ENCODE measurements at places on chromosomes 1 and 21.

DNA sequence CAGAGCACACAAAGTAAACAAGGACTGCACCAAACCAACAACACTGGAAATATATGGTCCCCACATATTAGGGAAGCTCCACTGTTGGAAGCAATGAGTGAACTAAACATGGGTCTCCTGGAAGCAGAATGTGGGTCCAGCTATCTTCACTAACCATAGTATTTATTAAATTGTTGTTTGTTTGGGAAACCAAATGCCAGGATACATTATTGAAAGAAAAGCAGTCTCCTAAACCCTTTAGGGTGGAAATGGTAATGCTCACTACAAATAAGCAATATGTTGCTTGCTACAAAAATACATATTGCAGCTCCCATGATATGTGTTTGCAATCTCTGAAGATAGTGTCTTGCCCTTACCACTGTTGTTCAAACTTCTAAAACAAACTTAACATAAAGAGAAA is 2.2 kb downstream of the NEGR1 start:
- H3K27ac ChIP-seq = no peak overlapping the region
- DNase-seq = no peak
- H3K36me3 ChIP-seq = no peaks in the 10 kb centered on the region
- no peaks in the 10 kb centered on the region for H3K27me3 ChIP-seq

GRCh38 chr21:46154955-46155513 is 345 bp downstream of the FTCD start:
- H3K27me3 ChIP-seq = no peaks in the 10 kb centered on the region
- peaks cover 2% of the 10 kb centered on the region for H3K4me1 ChIP-seq
- DNase-seq = no peak
- no peak overlapping the region for H3K27ac ChIP-seq
- no peaks in the 10 kb centered on the region for H3K36me3 ChIP-seq

DNA sequence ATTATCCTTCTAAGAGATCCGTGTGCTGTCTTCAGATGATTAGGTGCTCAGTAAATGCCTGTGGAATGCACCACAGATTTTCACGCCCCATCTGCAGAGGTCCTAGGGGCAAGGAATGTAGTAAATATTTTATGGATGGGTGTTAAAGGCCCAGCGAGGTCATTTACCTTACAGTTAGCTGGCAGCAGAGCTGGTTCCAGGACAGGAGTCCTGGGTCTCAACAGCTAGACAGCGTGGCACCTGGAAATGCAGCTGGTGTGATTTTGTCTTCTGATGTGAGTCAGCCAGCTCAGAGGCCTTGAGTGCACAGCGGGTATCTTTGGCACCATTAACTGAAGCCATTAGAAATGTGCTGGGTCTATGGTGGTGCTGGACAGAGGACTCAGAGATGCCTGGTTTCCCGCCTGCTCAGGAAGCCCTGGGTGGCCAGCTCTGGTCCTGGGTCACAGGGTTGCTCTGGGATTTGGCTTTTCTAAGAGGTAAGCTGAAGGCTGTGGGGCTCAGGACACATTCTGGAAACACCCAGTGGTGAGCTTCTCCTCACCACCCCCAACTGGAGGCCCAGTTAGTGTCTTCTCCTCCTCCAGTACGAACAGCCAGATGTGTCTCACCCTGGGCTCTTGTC is 65.5 kb downstream of the DDX20 start:
- H3K27ac ChIP-seq = no peak overlapping the region
- no peaks in the 10 kb centered on the region for H3K36me3 ChIP-seq
- H3K4me3 ChIP-seq = no peak overlapping the region
- H3K4me1 ChIP-seq = no peaks in the 10 kb centered on the region

DNA sequence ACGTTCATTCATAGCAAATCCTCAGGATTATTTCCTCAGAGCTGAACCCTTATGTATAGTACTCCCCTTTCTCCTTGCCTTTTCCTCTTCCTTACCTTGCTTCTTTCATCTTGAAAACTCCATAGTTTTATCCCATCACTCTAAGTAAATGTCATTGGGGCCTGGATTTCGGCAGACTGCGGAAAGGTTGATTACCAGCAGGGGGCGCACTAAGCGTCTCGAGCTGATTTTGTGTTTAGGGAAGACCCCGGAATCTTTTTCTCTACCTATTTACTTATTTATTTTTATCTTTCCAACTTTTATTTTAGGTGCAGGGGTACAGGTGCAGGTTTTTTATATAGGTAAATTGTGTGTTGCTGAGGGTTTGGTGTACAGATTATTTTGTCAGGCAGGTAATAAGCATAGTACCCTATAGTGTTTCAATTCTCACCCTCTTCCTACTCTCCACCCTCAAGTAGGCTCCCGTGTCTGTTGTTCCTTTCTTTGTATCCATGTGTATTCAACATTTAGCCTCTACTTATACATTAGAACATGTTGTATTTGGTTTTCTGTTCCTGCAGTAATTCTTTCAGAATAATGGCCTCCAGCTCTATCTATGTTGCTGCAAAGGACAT is 11.4 kb upstream of the MTARC1 start:
- H3K4me1 ChIP-seq = no peaks in the 10 kb centered on the region
- H3K4me3 ChIP-seq = no peak overlapping the region
- no peaks in the 10 kb centered on the region for H3K27me3 ChIP-seq
- peaks cover under 1% of the 10 kb centered on the region for H3K36me3 ChIP-seq
- no peak overlapping the region for H3K27ac ChIP-seq
- no peak for DNase-seq

GRCh38 chr1:39196244-39197215 is 8.0 kb upstream of the MACF1 start:
- peak; percentile 50 for DNase-seq
- H3K36me3 ChIP-seq = no peaks in the 10 kb centered on the region
- peaks cover 18% of the 10 kb centered on the region for H3K4me1 ChIP-seq
- no peaks in the 10 kb centered on the region for H3K27me3 ChIP-seq
- no peak overlapping the region for H3K4me3 ChIP-seq

DNA sequence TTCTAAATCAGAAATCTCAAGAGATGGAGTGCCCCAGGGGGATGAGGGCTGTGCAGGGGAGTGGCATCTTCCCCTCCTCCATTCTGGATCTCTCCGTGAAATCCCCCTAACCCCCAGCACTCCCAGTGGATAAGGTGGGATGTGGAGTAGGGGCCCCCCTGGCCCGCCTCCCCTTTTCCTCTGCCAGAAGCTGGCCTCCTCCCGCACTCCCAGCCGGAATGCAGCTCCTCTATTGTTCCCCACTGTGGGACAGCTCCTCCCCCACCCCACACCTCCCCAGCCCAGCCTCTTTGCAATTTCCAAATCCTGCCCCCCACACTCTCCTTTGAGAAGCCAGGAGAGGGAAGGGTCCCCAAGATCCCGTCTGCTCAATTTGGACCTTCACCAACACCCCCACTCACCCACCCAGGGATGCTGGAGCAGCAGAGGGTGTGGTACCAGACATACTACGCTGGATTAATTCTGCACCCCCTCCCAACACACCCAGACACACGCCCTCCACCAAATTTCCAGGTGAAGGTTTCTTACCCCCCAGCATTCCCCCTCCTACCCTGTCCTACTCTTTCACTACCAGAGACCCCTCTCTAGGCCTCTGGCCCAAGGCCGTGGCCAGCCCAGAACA is 1.9 kb downstream of the MEX3A start:
- H3K27me3 ChIP-seq = no peaks in the 10 kb centered on the region
- peaks cover 24% of the 10 kb centered on the region for H3K36me3 ChIP-seq
- peaks cover 22% of the 10 kb centered on the region for H3K4me1 ChIP-seq
- peak overlapping the region; percentile 91 for H3K27ac ChIP-seq
- DNase-seq = no peak

DNA sequence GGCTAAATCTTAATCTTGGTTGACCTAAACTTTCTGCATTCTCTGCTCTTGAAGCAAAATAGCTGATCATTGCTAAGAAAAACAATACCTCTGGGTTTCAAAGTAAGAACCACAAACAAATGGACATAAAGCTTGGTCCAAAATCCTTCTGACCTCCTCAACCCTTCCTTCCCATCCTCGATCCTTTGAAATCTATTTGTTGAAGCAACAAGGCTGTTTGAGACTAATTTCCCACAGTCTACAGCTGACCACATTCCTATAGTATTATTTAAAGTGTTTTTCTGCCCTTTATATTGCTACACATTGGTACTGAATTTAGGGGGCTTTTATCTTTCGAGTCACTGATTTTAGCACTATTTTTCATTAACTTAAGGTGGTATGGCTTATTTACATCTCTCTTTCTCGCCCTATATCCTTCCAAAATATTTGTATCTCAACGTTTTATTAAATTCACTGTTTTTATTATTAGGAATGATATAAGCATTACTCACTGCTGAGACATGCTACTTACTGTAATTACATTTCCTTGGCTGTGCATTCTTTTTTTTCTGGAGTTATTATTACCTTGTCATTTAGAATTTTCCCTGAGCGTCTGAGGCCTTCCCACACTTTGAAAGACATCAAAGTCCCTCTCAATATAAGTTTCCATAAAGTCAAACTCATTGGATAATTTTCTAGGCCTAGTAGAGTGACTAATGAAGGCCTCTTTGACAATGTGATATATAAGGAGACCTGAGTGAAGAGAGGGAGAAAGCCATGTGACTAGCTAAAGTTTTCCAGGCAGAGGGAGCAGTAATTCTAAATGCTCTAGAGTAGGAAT is 73.9 kb downstream of the RAB3GAP2 start:
- H3K36me3 ChIP-seq = peaks cover 26% of the 10 kb centered on the region
- H3K4me3 ChIP-seq = no peak overlapping the region
- H3K27ac ChIP-seq = no peak overlapping the region
- no peaks in the 10 kb centered on the region for H3K27me3 ChIP-seq
- peaks cover 5% of the 10 kb centered on the region for H3K4me1 ChIP-seq

DNA sequence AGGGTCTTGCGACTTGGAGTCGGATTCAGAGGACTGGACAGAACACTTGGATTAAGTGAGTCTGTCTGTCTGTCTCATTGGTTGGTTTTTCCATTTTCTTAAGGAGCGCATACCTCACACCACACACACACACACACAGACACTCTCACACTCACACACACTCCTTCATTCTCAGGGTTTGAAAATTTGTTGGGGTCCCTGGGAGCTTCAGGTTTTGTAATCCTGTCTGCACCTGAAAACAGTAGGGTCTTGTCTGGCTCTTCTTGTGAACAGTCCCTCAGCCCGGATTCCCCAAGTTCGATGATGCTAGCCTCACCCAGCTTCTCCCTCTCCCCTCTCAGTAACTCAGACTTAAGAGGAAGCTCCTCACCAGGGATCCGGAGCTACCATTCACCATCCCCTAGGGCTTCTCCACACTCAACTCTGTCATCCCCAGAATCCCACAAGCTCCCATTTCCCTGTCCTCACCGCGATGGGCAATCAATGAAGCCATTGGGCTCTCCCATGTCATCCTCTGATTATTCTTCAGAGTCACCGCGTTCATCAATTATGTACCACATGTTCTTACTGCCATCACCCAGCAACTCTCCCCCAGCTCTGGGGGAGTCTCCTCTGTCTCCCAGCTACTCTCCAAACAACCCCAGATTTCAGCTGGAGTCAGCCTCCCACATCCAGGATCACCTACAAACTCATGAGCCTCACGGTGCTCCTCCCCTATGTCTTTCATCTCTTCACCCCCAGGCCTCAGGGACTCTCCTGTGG is 1530.9 kb upstream of the TPTE start:
- no peaks in the 10 kb centered on the region for H3K36me3 ChIP-seq
- H3K4me3 ChIP-seq = no peak overlapping the region
- no peak overlapping the region for H3K27ac ChIP-seq
- H3K4me1 ChIP-seq = no peaks in the 10 kb centered on the region
- no peak for DNase-seq

DNA sequence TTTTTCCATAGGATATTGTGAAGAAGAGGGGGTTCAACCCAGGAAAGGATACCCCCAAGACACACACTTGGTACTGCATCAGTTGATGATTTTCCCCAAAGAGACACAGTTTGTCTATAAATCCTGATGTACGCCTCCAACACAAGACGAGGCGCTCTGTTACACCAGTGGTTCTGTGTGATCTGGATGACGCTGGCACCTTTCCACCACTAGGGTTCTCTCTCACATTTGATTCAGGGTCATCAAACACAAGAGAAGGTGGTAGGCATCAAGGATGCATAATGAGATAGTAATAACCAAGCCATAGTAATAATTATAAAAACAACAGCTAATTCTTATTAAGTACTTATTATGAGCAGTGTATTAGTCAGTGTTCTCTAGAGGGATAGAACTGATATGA is 508.8 kb upstream of the ZP4 start:
- no peak overlapping the region for H3K4me3 ChIP-seq
- no peak overlapping the region for H3K27ac ChIP-seq
- H3K4me1 ChIP-seq = peaks cover 1% of the 10 kb centered on the region

- H3K4me1 ChIP-seq = no peaks in the 10 kb centered on the region
- peaks cover 10% of the 10 kb centered on the region for H3K27me3 ChIP-seq
- H3K36me3 ChIP-seq = no peaks in the 10 kb centered on the region
- H3K27ac ChIP-seq = no peak overlapping the region
- DNase-seq = no peak
- H3K4me3 ChIP-seq = no peak overlapping the region
Measured at GRCh38 chr1:43134640-43135039, 37.5 kb downstream of the EBNA1BP2 start.

- H3K27ac ChIP-seq = no peak overlapping the region
- H3K27me3 ChIP-seq = no peaks in the 10 kb centered on the region
- H3K4me1 ChIP-seq = peaks cover 3% of the 10 kb centered on the region
- H3K4me3 ChIP-seq = no peak overlapping the region
- H3K36me3 ChIP-seq = no peaks in the 10 kb centered on the region
Measured at GRCh38 chr1:226943927-226944326, 3.8 kb downstream of the COQ8A start.

Data from IMR-90 (cell line).